EH (cell line): ENCODE measurements at places on chromosomes 7 and 10.

DNA sequence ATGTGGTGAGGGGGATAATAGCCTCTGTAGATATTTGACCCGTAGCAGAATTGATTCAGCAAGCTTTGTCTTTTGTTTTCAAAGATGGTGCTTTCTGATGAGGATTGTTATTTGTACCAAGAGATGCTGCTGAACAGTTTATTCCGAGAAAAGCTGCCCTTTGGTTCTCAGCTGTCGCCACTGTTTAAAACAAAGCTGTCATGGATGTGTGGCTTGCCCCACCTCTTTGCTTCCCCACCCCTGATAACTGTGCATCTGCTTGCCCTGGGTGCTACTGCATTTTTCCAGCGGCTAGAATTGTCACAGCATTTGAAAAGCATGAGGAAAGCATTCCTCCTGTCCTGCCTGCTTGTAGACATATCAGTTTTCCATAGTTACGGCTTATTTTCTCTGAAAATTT, 226.9 kb upstream of the CSTF2T start:
- DNase-seq, result no peak

- DNase-seq, result no peak
Observed at GRCh38 chr7:128408709-128409595, 830 bp downstream of the IMPDH1 start.

DNA sequence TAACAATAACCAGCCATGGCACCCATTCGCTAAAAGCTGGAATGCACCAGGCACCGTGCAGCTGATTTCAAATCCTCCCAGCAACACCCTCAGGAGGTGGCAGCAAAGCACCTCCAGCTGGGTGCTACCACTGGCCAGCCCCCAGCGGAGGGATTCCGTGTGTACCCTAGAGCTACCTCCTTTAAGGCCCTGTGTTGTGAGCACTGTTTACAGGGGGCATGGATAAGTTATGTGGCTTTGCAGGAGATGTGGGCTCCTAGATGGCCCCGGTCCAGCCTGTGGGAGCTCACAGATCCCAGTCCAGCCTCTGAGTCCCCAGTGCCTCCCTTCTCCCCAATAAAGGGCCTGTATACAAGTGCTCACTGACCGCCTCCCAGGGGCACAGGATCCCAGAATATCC, 27.1 kb downstream of the TNRC18 start:
- DNase-seq, result peak; percentile 26

DNA sequence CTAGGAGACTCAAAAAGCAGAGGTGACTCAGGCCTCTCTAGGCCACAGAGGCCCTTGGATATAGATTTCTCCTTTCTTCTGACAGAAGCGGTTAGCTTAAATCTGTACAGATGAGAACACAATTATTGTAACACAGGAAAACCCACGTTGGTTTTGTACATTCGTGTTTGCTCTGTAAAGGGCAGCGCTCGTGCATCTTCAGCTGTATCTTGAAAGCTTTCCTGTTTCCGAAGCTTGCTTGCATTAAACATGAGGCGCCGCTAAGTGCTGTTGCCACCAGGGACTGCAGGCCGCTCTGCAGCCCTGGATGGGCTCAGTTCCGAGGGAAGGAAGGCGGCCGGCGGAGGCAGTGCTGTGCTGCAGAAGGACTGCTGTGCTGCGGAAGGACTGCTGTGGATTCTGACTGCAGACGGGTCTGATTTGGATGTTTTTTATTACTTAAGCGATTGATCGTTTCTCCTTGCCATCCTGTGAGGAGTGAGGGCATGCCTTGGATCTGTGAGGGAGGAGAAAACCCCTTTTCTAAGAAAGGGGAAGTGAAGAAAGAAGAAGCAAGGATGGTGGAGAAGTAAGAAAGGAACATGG, 53.3 kb downstream of the FHIP2A start:
- no peak for DNase-seq

DNA sequence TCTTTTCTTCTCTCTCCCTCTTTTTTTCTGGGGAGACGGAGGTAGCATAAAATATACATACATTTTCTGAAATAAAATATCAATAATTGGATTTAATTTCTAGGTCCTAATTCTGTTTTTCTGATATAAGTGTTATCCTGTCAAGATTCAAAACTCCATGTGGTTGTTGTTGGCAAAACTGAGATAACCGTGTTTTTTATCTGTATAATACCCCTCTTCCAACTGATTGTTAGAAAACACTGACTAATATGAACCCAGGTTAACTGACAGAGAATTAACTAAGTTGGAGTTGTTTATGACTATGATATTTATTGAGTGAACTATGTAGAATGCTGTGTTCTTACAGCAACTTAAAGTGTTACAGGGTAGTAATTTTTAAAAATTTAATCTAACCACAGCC, 236.5 kb upstream of the KAT6B start:
- DNase-seq, result no peak
